ENCODE measurements at places on chromosomes 16 and 17.

DNA sequence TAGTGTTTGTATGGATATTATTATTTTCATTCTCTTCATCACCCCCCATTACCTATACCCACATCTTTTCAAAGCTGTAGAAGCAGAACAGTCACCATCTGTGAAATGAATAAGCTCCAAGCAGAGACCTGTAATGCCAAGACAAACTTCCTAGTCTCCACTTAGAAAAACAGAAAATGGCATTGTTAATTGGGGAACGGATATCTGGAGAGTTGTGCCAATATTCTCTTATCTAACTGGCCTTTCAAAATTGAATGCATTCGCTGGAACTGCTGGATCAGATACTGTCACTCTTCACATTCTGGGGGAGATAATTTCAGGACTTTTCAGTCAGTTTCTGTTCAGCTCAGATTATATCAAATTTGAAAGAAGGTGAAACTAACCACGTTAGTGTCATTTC lies 464.4 kb upstream of the GOT2 start:
- no peak for DNase-seq

GRCh38 chr16:83187405-83187804 lies 560.6 kb downstream of the CDH13 start:
- no peak for DNase-seq

DNA sequence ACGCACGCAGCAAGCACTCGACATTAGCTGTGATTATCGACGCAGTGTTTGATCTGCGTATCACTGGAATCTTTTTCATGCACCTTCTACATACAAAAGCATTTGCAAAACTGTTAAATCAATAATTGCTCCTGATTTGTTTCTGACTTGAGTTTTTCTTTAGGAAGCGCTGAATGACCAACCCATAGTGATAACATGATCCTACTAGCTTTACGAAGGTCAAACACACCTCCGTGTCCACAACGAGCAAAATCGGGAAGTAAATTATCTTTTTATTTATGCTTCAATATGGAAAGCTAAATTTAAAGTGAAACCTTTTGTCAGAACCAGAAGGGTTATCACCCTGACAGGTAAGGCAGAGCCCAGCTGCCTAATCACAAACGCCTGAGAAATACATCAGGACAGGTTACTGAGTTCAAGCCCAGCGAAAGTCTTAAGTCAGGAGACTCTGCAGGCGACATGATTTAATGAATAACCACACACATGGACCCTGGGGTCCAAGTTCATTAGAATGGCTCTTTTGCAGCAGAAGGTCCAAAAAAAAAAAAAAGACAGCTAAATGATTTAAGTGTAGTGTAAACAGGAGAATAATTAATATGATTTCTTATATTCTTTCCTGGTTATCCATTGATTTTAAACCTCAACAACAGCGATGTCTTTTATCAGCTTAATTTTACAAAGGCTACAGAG lies 104.2 kb downstream of the ADCY9 start:
- DNase-seq: no peak

GRCh38 chr16:26524281-26524680 lies 542.4 kb upstream of the C16orf82 start:
- DNase-seq: no peak

DNA sequence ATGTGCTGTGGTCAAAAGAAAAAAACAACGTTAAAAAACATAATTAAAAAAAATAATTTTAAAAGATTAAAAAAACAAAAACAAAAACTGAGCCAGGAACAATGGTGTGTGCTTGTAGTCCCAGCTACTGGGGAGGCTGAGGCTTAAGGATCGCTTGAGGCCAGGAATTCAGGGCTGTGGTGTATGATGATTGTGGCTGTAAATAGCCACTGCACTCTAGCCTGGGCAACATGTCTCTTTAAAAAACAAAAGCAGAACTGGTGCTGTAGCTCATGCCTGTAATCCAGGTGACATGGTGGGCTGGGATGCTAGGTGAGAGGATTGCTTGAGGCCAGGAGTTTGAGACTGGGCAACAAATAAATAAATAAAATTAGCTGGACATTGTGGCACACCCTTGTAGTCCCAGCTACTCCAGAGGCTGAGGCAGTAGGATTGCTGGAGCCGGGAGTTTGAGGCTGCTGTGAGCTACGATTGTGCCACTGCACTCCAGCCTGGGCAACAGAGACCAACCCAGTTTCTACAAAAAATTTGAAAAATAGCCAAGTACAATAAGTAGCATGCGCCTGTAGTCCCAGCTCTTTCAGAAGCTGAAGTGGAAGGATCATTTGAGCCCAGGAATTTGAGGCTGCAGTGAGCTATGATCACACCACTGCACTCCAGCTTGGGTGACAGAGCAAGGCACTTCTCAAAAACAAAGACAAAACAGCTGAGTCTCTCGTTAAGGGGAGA lies 43.6 kb downstream of the NFATC3 start:
- DNase-seq: no peak

- DNase-seq: no peak
These were observed 15.1 kb upstream of the PITPNM3 start for GRCh38 chr17:6571452-6571781.

DNA sequence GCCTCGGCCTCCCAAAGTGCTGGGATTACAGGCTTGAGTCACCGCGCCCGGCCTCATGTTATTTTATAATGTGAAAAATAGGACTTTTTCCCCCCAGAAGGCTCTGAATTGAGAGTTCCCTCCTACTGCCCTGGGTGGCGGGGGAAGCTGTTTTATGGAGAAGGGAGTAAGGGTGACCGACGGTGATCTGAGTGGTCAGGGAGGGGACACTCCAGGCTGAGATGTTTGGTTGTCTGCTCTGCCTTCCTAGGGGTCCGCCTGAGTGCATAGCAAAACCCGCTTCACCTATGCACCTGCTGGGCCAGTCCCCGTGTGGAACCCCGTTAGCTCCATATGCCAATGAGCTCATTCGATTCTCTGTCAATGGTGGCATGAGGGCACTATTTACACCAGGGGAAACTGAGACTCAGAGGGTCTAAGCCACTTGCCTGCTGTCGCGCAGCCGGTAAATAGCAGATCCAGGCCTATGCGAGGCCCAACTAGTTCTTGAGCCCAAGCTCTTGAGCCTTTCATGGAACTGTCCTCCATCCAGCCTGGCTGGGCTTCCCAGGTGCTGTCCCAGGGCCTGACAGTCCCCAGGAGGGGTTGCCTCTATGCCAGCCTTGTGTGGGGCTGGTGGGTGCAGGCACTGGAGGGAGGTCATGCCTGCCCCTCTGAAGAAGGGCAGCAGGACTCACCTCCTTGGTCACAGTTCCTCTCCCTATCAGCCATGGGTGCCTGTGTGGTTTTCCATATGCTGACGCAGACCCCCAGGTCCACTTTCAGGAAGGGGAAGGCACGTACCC lies 1.7 kb upstream of the GJD3 start:
- DNase-seq: no peak

GRCh38 chr16:76941113-76941512 lies 249.9 kb upstream of the MON1B start:
- DNase-seq: no peak

GRCh38 chr16:86374603-86375130 lies 135.7 kb upstream of the FOXF1 start:
- DNase-seq: no peak

DNA sequence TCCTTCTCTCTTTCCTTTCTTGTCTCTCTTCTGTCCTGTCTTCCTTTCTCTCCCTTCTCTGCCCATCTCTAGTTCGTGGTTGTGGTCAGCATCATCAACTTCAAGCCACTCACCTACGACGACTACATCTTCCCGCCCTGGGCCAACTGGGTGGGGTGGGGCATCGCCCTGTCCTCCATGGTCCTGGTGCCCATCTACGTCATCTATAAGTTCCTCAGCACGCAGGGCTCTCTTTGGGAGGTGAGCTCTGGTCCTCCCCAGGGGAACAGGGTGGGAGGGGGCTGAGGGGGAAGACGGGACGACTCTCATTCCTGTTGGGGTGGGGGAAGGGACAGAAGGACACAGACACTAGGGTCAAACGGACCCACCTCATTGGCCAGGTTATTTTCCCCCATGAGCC lies 44.3 kb downstream of the SLC6A2 start:
- DNase-seq: no peak

DNA sequence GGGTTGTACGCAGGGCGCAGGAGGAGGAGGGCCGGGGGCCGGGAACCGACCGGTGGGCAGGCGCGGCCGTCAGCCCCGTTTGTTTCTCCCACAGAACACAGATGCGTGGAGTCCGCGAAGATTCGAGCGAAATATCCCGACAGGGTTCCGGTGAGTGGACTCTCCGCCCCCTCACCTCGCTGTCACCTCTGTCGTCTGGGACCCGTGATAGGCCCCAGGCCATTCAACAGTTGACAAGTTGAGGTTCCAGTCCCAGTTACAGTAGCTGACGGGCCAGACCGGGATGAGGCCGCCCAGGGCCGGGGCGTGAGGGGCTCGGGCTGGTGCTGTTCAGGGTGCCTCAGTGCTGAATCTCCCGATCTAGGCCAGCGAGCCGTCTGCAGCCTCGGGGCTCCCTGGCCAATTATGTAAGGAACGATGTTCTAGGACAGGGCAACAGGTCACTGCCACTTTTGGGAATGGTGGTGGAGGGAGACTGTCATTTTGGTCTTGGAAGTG lies 628 bp downstream of the GABARAPL2 start:
- no peak for DNase-seq

DNA sequence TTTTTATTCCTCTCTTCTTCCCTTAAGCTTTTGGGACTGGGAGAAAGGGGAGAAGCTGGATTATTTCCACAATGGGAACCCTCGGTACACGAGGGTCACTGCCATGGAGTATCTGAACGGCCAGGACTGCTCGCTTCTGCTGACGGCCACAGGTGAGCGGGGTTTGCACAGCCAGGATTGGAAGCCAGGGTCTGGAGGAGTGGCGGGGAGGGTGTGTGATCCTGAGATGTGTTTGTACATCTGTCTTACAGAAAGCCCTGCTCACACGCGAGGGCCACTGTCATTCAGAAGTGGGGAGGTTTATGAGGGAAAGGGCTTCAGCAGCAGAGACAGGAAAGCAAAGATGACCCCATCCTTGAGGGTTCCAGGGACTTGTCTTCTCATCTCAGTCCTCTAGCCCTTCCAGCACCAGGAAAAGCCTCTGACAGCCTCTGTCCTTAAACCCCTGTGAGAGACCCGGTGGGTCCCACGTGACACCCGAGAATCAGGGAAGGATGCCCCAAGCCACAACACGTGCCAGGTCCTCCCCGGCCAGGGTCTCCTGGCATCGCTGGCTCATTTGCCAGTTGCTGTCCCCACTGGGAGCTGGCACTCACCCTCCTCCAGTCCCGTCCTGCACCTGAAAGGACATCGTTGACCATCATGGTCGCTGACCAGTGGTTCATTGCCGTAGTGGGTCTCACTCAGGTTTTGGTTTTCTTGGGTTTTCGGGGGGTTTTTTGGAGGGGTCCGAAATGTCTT lies 44.3 kb upstream of the CHMP6 start:
- DNase-seq: no peak

DNA sequence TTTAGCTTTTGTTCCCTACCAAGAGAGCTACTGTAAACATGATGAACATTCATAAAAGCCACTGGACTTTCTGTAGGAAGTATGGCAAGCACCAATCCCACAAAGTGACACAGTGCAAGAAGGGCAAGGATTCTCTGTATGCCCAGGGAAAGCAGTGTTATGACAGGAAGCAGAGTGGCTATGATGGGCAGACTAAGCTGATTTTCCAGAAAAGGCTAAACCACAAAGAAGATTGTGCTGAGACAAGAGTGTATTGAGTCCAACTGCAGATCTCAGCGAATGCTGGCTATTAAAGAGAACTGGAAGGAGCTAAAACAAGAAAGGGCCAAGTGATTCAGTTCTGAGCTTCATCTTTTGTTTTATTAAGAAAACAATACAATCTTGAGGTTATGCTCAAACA lies 60.5 kb upstream of the EFCAB3 start:
- no peak for DNase-seq

DNA sequence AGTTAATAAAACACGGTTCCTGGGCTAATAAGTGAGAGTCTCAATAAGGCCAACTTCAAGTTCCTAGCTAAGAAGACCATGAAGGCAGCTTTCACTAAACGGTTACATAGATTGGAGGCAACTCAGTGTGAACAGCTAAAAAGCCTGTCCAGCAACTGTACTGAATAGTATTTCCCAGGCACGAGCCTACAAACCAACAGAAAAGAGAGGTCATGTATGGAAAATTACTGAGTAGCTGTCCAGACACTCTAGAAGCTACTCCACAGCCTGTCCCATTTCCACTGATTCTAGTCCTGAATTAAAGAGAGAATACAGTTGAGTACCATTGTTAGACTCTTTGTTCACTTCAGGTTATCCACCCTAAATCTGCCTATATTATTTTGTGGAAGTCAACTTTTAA lies 36.5 kb upstream of the C17orf78 start:
- DNase-seq: no peak

DNA sequence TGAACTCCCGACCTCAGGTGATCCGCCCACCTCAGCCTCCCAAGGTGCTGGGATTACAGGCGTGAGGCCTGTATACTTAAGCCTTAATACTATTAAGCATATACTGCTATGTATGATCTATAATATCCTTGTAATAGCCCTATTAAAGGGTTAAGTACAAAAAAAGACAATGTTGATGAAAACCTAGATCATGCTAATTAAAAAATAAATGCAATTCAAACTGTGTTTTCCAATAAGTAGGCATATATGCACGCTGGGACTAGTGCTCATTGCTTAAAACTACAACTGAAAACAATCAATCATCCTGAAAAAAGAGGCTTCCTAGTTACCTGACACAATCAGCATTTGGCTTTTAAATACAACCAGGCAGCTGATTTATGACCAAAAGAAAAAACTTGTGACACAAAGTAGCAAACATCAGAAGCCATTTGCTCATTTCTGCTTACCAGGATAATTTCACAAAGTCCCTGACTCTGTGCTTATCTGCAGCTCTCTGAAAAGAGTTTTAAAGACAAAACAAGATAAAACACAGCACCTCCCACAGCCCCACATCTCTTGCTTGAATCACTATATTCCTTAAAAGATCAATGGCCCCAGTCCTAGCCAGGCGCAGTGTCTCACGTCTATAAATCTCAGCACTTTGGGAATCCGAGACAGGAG lies 11.1 kb downstream of the ZNF385C start:
- no peak for DNase-seq

GRCh38 chr16:80147026-80147655 lies 393.7 kb upstream of the DYNLRB2 start:
- peak; percentile 70 for DNase-seq

- DNase-seq: no peak
These were observed 62.9 kb downstream of the IL21R start for GRCh38 chr16:27464626-27465482.

GRCh38 chr17:48610282-48611211 lies at the start of gene HOXB7:
TSS of gene HOXB7 (minus strand) at chr17:48611017. CDS start at chr17:48610918, 99 bp downstream.
- peak; percentile 31 for DNase-seq

GRCh38 chr16:525520-526180 lies 1.9 kb upstream of the CAPN15 start:
- DNase-seq: no peak
